Hindlimb muscle (tissue), 1 donor: ENCODE measurements at places on chromosomes 1 and 21.
A peak's percentile ranks its signal among the peaks of the same experiment; 100 is the strongest.

DNA sequence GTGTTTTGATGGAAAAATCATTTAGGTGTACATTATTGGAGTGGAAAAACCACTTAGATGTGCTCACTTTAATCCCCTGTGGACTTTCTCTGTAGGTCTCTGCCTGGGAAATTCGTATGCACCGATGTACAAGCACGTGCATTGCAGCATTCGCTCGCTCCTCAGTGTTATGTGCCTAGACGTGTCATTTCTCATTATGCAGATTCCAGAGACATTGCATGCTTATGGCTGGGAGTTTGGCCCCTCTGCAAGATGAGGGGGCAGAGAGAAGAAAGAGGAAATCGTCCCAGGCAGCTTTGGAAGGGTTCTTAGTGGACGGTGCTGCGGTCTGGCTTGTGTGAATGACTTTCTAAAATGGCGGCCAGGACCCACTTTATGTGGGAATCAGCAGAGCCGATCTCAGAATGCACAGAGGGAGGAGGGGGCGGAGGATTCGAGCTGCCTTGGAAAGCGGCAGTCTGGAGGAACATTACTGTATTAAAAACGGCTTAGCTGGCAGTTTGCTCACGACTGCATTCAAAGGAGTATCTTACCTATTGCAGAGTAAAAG is 2.3 kb downstream of the SPEN start:
- DNase-seq = peak; percentile 83

DNA sequence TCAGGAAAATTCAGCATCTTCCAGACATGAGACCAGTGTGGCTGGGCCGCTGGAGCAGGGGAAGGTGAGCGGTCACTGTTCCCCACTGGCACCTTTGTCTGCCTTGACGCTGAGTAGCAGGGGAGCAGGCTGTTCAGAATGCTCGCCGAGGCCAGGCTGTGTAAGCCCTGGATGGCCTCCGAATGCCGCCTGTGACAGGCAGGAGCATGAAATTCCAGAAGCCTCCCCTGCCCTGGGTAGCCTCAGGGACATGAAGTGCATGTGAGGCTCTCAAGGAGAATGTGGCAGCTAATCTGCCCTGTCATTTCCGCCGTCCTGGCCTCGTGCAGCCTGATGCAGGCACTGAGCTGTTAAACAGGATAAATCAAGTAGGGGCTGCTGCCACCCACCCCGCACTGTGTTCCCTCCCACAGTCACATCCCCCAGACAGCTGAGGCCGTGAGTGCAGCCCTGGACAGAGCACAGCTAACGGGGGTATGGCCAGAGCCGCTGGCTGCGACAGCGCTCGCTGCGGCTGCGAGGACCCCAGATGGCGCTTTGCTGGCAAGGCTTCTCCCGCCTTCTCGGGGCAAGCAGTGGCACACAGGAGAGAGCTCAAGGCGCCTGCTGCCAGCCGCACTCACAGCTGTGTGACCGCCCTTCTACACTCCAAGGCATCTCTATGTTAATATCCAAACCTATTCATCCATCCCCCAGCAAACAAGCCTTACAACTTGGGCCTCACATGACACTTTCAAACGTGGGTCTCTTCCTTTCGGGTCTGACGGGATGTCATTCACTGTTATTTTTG is 105.0 kb upstream of the COL6A1 start:
- no peak for DNase-seq

DNA sequence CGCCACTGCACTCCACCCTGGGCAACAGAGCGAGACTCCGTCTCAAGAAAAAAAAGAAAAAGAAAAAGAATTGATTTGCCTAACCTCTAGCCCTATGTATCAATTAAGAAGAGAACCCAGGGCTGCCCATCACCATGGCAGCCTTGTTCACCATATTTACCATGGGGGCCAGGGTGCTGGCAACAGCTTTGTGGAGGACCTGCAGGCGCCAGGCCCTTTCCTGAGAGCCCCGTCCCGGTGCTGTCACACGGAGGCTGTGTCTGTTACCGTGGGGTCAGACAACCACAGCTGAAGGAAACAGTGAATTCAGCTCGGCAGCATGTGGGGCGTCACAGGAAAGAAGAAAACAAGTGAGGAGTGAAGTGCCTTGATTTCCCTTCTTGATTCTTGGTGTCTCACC is 6.5 kb upstream of the NBL1 start:
- DNase-seq = no peak

GRCh38 chr1:21280482-21280881 is 9.8 kb downstream of the ECE1 start:
- DNase-seq = no peak

GRCh38 chr1:199591468-199591867 is 436.0 kb upstream of the NR5A2 start:
- no peak for DNase-seq

GRCh38 chr1:201285846-201286245 is 2.5 kb downstream of the PKP1 start:
- no peak for DNase-seq

- DNase-seq = no peak
These were observed 131.2 kb upstream of the FAM78B start for GRCh38 chr1:166297993-166298392.

DNA sequence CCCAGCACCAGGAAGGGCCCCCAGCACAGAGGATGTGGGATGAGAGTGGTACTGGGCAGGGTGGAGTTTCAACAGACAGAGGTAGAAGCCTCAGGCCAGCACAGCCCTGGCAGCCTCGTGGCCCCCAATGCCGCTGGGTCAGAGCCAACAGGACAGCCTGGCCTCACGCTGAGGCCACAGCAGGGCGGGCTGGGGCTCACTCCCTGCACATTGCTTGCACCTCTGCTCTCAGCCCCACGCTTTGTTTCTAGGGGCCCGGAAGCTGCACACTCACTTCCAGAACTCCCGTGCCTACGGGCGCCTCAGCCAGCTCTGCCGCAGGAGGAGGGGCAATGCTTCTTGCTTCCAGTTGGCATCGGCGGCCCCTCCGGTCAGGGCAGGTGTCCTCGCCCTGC is 72.9 kb downstream of the SIK1 start:
- no peak for DNase-seq

- no peak for DNase-seq
These were observed 35.7 kb upstream of the FMN2 start for GRCh38 chr1:240055936-240056335.

DNA sequence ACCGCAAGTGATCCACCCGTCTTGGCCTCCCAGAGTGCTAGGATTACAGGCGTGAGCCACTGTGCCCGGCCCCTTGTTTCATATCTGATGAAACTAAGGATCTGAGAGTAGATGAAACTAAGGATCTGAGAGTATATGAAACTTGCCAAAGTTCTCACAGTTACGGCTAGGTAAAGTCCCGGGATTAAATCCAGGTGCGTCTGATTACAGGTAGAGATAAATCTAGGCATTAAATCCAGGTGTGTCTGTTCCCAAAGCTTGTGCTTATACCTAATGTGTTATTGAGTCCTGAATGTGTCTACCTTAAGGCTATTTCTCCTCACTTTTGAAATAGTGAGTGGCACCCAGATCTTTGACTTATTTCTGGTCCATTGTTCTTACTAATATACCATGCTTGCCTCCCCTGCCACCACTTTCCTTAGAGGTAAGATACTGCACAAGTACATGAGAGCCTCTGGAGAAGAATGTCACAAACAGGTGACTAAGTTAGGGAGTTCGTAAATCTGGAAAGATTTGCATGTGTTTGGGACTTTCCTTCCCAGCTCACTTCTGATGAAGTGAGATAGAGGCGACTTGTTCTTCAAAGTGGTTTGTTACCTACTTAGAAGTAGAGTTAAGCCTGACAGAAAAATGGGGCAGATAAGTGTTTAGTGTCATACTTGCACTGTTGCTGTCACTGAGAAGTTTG is 66.5 kb downstream of the AK4 start:
- no peak for DNase-seq

GRCh38 chr1:114105421-114105979 is 48.2 kb downstream of the SYT6 start:
- no peak for DNase-seq

GRCh38 chr1:98113811-98114210 is 193.0 kb upstream of the DPYD start:
- DNase-seq = no peak

- DNase-seq = no peak
These were observed 150.9 kb downstream of the RERE start for GRCh38 chr1:8666389-8667167.

DNA sequence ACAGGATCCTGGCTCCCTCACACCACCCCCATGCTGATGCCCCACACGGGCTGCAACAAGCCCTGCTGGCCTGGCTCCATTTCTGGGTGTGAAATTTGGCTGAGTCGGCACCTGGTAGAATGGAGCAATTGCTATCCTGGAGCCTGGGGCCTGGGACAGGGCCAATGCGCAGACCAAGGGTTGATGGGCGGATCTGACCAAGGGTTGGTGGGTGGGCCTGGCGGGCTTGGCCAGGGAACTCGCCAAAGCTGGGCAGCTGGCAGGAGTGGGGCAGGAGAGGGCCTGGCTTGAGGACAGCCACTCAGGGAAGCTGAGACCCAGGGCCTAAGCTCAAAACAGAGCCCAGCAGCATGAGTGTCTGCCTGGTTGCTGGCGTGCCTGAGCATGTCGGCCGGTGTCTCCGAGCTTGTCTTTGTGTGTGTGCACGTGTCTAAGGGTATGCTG is 70.9 kb upstream of the POU3F1 start:
- DNase-seq = no peak

GRCh38 chr1:15956150-15956549 is 19.8 kb downstream of the ZBTB17 start:
- no peak for DNase-seq

DNA sequence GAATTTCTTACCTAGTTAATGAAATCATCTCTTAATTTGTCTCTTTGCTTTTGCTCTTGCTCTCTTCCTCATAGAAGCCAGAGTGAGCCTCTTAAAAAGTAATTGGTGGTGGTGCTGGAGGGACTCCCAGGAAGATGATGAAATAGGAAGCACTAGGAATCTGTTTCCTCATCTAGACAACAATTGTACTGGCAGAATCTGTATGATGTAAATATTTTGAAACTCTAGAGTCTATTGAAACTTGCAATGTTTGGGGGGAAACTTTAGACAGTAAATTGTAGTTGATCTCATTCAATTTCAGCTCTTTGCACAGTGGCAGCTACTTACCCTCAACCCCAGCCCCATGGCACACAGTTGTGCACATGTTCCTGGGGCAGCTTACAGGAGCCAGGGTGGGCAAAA is 10.6 kb downstream of the RGSL1 start:
- no peak for DNase-seq

GRCh38 chr1:208511242-208511860 is 267.2 kb upstream of the PLXNA2 start:
- DNase-seq = no peak

GRCh38 chr1:188642704-188643103 is 1814.0 kb downstream of the PLA2G4A start:
- DNase-seq = no peak

DNA sequence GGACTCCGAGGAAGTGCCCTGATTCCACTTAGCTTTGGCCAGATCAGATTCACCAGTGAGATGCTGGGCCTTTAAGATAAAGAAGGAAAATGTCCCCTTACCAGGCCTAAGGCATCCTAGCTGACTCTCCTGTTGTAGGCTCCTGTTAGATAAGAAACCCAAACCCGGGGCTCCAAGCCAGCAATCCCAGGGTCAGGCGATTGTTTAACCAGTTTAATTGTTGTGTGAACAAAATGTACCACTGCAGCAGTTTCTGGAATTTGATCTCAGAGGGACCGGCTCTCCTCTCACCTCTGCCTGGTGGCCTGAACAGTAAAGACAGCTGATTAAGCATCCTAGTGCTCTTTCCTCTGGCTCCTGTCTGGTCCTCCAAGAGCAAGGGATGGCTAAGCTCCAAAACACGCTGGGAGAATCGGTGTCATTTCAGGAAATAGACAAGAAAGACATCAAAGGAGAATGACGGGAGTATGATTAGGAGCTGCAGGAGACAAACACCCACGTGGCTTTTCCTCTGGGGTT is 9.3 kb upstream of the KLHDC8A start:
- DNase-seq = no peak

DNA sequence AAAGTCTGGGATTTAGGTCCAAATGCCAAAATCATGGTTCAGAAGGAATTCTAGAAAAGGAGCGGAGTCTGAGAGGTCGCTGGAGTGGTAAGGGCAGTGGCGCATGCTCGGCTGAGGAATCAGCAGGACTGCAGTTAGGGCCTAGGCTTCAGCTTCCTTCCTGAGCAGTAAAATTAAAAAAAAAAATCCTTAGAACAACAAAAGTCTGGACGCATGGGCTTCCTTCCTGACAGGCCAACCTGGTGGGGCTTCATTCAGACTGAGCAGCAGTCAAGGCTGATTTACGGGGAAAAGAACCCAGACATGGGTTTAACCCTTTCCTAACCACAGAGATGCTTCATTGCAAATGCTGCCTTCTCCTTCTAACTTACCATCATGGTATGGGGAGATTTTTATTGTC is 17.1 kb downstream of the RNF220 start:
- no peak for DNase-seq

- no peak for DNase-seq
These were observed 183.2 kb downstream of the TRABD2B start for GRCh38 chr1:47813970-47814369.

- no peak for DNase-seq
These were observed 296.2 kb downstream of the LRRIQ3 start for GRCh38 chr1:73901738-73902137.

DNA sequence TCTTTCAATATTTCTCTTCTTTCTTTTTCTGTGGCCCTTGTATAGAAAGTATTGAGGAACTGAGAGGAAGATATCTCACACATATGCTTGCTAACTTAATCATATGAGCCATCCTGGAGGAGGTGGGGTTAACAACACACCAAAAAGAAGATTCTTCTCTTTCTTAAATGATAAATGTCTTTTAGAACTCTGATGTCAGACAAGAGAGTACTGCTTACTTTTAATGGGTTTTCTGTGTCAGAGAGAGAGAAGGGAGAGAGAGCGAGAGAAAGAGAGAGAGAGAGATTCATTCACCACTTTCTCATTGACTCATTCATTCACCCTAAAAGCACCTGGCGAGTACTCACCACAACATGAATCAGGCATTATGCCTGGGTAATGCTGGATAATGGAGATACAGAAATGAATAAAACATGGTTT is 250.3 kb upstream of the SGIP1 start:
- DNase-seq = no peak
